ENCODE measurements at places on chromosomes 7 and 10.

DNA sequence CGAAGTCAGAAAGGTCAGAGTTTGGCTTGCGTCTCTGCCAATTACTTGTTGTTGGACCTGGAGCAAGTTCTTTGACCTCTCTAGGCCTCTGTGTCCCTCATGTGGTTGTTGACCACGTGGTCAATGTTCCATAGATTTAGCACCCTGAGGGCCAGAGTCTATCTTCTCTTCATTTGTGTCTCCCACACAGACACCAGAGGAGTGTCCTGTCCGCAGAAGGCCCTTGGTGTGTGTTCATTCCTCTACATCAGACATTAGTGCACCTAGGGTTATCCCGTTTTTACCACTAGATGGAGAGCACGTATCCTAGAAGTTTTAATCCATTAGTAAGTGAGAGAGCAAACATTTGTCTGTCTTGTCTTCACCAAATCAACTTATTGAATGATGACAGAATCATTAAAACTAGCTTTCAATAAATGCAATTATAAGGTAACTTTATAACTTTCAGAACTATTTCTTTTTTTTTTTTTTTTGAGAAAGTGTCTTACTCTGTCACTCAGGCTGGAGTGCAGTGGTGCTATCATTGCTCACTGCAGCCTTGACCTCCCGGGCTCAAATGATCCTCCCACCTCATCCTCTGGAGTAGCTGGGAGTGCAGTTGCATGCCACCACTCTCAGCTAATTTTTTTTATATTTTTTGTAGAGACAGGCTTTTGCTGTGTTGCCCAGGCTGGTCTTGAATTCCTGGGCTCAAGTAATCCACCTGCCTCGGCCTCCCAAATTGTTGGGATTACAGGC lies 122.5 kb upstream of the ANKRD1 start:
- ATAC-seq, result no peak

DNA sequence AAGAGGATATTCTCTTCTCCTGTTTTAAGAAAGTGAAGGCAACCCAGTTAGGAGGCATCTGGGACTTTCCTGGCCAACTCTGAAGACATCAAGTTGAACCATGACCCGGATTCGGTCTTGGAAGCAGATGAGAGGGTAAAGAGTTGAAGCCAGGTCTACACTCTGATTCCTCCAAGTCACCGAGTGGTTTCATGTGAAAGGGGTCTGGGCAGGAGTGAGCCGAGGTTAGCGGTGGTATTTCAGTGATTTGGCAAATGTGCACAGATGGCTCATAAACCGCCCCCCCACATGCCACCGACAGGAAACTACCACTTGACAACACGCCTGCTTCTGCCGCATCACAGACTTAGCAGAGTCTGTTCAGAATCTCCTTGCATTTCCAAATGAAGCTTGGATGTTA lies 11.4 kb upstream of the REPIN1 start:
- ATAC-seq, result peak; percentile 70

DNA sequence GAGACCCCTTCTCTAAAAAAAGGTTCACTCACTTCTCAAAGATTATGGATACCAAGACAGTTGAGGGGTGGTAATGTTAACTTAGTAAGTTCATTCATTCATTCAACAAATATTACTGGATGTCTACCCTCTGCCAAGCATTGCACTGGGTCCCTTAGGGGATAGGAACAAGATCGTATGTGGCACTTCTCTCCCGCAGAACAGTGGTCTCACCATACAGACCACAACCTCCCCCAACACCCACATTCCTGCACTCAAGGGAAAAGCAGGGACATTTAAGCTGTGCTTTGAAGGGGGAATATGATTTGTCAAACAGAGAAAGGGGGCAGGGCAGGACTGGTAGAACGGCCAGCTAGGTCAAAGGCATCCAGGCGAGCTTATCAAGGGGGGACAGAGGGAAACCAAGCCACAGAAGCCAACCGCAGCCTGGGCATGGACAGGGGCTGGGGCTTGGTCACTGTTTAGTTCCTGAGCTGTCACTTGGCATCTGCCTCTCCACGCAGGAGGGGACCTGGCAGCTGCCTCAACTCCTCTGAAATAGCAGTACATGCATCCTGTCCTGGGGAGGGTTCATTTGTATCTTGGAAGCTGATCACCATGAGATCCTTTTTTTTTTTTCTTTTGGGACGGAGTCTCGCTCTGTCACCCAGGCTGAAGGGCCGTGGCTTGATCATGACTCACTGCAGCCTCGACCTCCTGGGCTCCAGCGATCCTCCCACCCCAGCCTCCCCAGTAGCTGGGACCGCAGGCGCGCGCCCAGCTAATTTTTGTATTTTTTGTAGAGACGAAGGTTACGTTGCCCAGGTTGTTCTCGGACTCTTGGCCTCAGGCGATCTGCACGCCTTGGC lies 949 bp upstream of the CLIP2 start:
- ATAC-seq, result no peak

GRCh38 chr10:112335868-112336265 lies 38.0 kb upstream of the ACSL5 start:
- no peak for ATAC-seq

DNA sequence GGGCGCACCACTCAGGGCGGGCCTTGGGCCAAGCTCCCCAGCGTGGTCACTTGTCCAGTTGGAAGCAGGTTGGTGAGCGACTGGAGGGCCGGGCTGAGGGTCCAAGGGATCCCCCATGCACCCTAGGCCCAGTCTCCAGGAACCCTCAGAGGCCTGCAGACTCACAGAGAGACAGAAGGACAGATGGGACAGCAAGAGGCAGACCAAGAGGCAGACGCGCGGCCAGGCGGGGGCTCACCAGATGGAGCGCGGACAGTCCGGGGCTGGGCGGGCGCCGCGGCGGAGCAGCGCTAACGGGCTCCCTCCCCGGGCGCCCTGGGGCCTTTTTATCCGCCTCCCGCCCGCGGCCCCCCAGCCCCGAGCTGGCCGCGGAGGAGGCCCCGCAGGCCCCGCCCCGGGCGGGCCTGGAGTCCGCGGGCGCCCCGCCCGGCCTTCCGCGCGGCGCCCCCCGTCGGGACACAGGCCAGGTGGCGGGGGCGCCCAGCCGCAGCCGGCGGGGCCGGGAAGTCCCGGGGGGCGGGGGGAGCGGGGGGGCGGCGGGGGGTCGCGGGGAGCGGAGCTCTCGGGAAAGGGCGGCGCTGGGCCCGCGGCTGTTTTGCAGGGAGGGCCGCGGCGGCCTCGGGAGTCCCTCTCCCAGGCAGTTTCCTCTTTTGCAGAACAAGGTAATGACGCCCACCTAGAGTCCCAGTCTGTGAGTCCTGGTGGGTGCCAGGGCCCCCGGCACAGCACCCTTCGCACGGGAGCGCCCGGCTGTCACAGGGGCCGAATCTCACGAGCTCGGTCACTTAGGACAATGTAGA lies at the start of gene LOXL4:
Gene LOXL4 (minus strand): TSS at position 301 of the 800 bp plus-strand sequence. CDS start 5,175 bp downstream, outside the sequence.
- peak; percentile 61 for ATAC-seq

GRCh38 chr10:74150204-74150989 lies at the start of gene AP3M1:
TSS of gene AP3M1 (minus strand) at chr10:74150828. CDS start at chr10:74138379, 12,449 bp downstream.
- peak; percentile 75 for ATAC-seq

- ATAC-seq, result no peak
These were observed 1072.1 kb downstream of the NXPH1 start for GRCh38 chr7:9505516-9505915.

GRCh38 chr7:158911145-158911544 lies 54.8 kb downstream of the DYNC2I1 start:
- no peak for ATAC-seq

DNA sequence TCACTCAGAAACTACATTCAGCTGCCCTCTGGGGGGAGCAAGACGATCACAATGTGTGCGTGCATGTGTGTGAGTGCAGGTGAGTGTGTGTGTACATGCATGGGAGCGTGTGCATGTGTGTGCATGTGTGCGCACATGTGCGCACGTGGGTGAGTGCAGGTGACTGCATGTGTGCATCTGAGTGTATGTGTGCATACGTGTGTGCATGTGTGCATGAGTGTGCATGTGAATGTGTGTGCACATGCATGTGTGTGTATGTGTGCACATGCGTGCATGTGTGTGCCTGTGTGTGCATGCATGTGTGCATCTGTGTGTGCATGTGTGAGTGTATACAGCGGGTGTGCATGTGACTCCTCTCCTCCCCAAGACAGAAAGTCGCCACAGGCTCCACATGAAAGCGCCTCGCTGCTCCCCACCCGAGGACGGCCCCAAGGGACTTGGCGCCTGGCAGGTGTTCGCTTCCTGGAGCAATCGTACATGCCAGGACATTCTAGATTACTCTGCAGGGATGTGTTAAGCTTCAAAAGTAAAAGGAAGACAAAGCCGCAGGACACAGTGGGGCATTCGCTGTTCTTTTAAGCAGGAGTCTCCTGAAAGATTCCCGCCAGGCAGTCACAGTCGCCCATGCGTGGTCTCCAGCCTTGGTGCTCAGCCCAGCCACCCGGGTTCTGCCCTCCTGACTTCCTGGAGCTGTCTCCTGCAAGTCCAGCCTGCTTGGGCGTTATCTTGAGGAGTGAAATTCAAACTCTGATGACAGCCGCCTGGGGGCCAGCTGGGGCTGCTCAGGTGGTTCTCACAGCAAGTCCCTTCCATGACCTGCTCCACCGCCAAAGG lies 42.0 kb upstream of the ADGRA1 start:
- no peak for ATAC-seq

GRCh38 chr10:26527018-26527417 lies 88.9 kb downstream of the APBB1IP start:
- ATAC-seq, result no peak

DNA sequence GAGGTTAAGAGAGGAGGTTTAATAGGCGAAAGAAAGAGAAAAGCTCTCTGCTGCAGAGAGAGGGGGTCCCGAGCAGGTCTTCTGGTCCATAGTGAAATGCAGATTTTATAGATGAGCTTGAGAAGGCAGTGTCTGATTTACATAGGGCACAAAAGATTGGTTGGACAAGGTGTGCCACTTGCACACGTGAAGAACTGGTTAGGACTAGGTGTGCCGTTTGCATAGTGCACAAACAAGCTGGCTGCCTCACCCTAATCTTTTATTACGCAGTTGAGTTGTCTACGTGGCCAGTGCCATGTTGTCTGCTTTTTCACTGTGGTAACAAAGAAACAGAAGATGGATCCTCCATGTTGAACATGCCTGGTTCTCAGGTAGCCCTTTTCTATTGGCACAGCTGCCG lies 82.6 kb downstream of the AMPH start:
- ATAC-seq, result no peak

GRCh38 chr7:96400518-96400917 lies 78.6 kb upstream of the SLC25A13 start:
- ATAC-seq, result no peak

DNA sequence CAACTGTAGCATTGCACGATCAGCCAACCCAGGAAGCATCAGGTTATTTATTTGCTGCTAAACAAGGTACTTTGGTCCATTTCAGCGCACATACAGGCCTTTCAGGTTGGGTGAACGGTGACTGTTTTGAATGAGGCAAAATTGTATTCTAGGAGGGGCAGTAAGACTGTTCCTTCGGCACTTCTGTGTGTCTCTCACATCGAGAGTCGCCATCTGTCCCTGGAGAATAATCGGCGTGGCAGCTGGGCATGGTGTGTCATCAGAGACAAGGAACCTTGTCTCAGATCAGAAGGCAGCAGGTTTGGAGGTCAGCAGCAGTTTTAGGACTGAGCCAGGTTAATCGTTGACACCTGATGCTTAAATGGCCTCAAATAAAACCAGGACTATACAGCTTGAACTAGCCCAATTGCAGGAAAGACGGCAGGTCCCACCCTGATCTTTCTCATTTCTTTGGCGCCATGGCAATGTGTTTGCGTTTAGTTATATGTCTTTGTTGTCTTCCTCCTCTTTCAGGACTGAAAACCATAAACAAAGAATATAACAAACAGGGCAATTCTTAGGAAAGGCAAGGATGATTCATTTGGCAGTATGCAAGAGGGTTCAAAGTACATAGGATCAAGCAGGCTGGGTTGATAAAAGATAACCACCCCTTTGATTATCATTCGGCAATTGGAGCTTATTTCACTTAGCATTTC lies 92.0 kb upstream of the PRR15 start:
- no peak for ATAC-seq

DNA sequence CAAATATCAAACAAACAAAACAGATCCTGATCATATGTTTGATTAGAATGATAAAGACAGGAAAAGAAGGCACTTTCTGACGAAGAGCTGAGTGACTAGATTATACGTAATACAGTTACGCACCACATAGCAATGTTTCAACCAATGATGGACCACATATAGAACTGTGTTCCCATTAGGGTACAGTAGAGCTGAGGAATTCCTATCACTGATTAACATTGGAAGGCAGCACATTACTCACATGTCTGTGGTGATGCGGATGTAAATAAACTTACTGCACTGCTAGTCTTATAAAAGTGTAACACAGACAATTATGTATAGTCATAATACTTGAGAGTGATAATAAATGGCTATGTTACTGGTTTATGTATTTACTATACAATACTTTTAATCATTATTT lies 98.3 kb downstream of the PTN start:
- no peak for ATAC-seq

DNA sequence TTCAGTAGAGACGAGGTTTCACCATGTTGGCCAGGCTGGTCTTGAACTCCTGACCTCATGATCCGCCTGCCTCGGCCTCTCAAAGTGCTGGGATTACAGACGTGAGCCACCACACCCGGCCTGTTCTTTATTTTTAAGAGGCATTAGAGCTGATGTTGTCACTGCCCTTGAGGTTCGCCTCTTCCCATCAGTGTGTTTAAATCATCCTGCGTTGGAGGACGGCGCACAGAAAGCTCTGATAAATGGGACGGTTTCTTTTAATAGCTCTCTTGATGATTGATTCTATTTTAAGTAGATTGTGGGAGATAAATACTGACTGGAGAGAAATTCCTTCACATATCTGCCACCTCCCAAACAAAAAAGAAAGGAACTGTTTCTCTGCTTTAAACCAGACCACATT lies 29.0 kb downstream of the UPP1 start:
- ATAC-seq, result no peak

- ATAC-seq, result no peak
These were observed 19.6 kb upstream of the CDCA7L start for GRCh38 chr7:21965291-21965690.

DNA sequence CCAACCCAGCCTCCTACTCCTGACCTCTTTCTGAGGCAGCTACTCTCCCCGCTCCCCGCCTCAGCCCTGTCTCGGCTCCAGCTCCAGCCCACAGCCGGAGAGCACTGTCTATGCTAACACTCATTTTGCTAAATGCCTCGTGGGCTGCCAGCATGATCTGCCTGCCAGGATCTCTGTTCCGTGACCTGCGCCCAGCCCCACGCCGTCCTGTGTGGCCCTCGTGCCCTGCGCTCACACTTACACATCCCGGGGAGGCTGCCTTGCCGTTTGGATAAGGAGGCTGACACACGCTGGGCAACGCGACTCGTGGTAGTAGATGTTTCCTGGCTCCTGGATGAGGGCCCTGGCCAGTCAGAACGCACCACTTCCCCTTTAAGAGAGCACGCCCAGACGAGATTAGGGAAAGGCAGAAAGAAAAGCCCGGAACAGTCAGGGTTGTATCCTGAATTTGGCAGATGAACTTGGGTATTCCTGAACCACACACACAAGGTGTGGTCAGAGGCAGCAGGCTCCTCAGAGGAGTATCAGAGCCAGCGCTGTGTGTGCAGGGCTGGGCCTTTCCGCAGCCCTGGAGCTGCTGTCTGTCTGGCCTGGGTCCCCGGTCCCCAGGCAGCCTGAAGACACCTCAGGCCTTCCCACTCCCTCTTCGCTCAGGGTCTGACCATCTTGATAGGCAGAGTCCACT lies 97.7 kb upstream of the EFCAB10 start:
- peak; percentile 62 for ATAC-seq

GRCh38 chr10:98472196-98472595 lies 25.5 kb upstream of the HPS1 start:
- no peak for ATAC-seq

All from stimulated activated memory B cell treated with anti-CD40 and anti-IgM and Interleukin-4, amounts not matched to agents 10 μg/mL and 1 μg/mL and 100 μg/mL, for 72 hours (primary cell).